Peyer's patch (tissue), 4 donors: ENCODE measurements at places on chromosomes 5 and 9. TPM values are rescaled to one million over a fixed set of nuclear protein-coding genes. Genes with fewer than 3 reads are reported as not detected.

DNA sequence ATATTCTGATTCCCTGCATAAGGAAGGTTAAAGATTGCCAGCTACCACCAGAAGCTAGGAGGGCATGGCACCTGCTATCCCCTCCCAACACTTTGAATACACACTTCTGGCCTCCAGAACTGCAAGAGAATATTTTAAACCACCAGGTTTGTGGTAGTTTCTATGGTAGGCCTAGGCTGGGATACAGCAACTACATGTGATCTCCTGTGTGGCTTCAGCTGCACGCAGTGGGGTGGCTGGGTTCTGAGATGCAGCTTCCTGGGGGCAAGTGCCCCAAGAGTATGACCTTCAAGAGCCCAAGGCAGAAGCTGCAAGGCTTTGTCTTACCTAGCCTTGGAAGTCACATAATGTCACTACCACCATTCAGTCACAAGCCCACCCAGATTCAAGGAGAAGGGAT lies 39.6 kb downstream of the GCNT4 start:
- H3K4me3 ChIP-seq: no peak overlapping the region
- no peak for DNase-seq
- no peaks in the 10 kb centered on the region for H3K27me3 ChIP-seq

DNA sequence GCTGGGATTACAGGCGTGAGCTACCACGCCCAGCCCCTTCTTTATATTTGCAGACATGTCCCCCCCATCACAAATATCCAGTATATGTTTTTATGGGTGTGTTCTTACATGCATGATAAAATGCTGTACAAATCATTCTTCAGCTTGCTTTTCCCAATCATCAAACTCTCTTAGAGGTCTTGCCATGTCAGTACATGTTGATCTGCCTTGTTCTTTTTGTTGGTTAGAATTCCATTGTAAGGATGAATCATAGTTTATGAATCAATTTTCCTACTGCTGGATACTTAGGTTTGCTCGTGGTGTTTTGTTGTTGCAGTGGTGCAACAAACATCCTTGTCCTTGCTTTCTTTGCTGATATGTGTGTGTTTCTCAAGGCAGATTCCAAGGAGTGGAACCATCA lies 79.9 kb upstream of the NEURL1B start:
- no peaks in the 10 kb centered on the region for H3K36me3 ChIP-seq
- no peak for DNase-seq
- peaks cover 23% of the 10 kb centered on the region for H3K4me1 ChIP-seq
- H3K27ac ChIP-seq: no peak overlapping the region

DNA sequence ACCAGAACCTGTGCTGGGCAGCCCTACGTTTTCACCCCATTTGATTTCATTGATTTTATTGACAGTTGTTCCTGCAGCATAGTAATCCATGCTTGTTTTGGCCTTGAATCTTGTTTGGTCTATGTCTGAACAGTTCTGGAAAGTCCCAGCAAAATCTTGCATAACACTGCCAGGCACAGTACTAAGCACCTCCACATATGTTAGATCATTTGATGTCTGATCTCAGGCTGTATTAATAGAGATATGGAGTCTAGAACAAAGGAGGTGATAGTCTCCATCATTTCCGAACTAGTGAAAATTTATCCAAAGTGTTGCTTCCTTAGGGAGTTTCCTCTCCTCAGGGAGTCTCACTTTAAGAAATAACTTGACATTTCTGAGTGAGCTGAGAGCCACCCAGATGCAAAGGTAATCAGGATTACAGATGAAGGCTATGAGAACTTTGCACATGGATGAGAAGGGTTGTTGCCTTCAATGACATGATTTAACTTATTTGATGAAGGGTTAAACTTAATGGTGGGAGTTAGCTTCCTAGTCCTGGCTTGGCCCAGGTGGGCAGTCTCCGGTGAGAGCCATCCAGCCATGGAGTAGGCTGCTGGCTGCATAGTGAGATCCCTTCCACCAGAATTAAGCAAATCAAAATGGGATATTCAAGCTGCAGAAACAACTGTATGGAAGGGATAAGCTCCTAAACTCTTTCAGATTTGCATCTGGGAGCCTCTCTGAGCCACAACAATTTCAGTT lies 173.8 kb upstream of the MVB12B start:
- no peaks in the 10 kb centered on the region for H3K27me3 ChIP-seq
- no peak overlapping the region for H3K4me3 ChIP-seq
- H3K36me3 ChIP-seq: no peaks in the 10 kb centered on the region

DNA sequence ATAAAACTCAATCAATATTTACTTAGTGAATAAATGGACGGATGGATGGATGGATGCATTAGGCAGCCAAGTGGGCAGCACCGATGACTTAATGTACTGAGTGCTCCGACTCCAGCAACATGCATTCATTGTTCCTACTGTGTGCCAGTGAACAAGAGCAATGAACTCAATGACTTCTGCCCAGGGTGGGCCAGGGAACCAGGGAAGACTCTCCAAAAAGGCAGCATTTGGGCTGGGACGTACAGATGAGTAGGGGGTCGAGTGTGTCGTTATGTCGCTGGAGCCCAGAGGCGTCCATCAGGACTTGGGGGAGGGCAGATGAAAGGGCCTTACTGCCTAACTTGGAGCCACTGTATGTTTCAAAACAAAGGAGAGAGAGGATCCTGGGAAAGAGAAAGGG lies 126.4 kb downstream of the KCNIP1 start:
- DNase-seq: no peak
- H3K36me3 ChIP-seq: no peaks in the 10 kb centered on the region
- no peak overlapping the region for H3K4me3 ChIP-seq
- no peaks in the 10 kb centered on the region for H3K27me3 ChIP-seq
- no peak overlapping the region for H3K27ac ChIP-seq

DNA sequence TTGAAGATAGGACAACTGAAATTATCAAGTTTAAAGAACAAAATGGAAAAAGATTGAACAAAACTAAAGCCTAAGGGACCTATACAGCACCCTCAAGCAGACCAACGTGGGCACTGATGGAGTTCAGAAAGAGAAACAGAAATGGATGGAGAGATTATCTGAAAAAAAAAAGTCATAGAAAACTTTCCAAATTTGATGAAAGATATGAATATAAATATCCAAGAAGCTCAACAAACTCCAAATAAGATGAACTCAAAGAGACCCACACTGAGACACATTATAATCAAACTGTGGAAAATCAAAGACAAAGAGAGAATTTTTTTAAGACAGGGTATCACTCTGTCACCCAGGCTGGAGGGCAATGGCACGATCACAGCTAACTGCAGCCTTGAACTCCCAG lies 128.6 kb upstream of the PUM3 start:
- no peak for DNase-seq
- no peaks in the 10 kb centered on the region for H3K27me3 ChIP-seq
- H3K36me3 ChIP-seq: no peaks in the 10 kb centered on the region
- no peak overlapping the region for H3K27ac ChIP-seq

DNA sequence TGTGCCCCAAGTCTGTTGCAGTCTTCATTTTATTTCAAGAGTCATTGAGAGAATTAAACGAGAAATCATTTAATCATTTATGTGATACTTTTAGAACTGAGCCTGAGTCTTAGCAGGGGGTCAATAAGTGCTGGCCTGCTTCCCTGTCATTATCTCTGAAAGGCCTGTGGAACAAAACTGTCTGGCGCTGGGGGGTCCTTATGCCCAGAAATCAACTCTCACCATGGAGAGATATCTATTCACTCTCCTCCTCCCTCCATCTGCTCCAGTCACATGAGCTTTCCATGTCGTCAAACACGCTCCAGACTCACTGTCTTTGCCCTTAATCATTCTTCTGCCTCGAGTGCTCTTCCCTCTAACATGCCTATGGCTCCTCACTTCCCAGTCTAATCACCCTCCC lies 136.8 kb downstream of the ESM1 start:
- DNase-seq: no peak
- H3K4me3 ChIP-seq: no peak overlapping the region
- H3K36me3 ChIP-seq: no peaks in the 10 kb centered on the region
- H3K4me1 ChIP-seq: no peaks in the 10 kb centered on the region
- no peaks in the 10 kb centered on the region for H3K27me3 ChIP-seq

DNA sequence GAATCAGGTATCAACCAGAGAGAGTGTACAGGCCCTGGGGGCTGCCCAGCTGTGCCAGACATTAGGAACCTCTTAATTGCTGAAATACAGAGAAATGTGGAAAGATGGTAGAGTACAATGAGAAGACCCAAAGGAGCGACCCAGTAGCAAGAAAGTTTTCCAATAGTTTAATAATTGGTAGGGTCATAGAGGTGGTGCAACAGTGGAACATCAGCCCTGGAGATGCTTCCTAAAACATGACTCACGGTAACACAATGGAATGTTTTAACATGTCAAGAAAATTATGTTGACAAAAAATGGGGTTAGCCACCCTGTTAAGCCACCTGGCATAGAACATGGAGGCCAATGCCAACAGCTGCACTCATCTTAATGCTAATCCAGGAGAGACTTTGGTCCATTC lies 284.1 kb downstream of the ELAVL2 start:
- no peaks in the 10 kb centered on the region for H3K27me3 ChIP-seq
- no peaks in the 10 kb centered on the region for H3K36me3 ChIP-seq
- no peaks in the 10 kb centered on the region for H3K4me1 ChIP-seq
- H3K4me3 ChIP-seq: no peak overlapping the region

The IFNA2 gene
- not detected for total RNA-seq

The PCDHB3 gene
- 1.1 TPM for total RNA-seq

The NME5 gene
- total RNA-seq: not detected

The ACOT12 gene
- 3.7 TPM for total RNA-seq

The PCDHB11 gene
- total RNA-seq: not detected
